ENCODE measurements at places on chromosomes 4 and X. TPM values are rescaled to one million over a fixed set of nuclear protein-coding genes. Genes with fewer than 3 reads are reported as not detected.

The TNMD gene
- total RNA-seq: not detected

The MMAA gene
- total RNA-seq: 7.2 TPM

The PHKA2 gene
- 52.0 TPM for total RNA-seq

The STK26 gene
- total RNA-seq: 40.7 TPM

The RNF113A gene
- total RNA-seq: 32.2 TPM

The XG gene
- 0.22 TPM for total RNA-seq

The MAGEC3 gene
- total RNA-seq: not detected

The SLC7A11 gene
- total RNA-seq: 2.6 TPM

The FATE1 gene
- not detected for total RNA-seq

The PABPC1L2B gene
- total RNA-seq: not detected

The TSR2 gene
- 41.7 TPM for total RNA-seq

The GPRASP3 gene
- total RNA-seq: 2.7 TPM

The NBDY gene
- total RNA-seq: 31.7 TPM

The SPIN2A gene
- total RNA-seq: 1.2 TPM

The OR13H1 gene
- not detected for total RNA-seq

The DCX gene
- total RNA-seq: not detected

The MAGEA8 gene
- not detected for total RNA-seq

The FABP2 gene
- not detected for total RNA-seq

The ASB12 gene
- total RNA-seq: not detected

The MAGEA1 gene
- not detected for total RNA-seq

The GLOD5 gene
- not detected for total RNA-seq

The FANCB gene
- 3.9 TPM for total RNA-seq

The PQBP1 gene
- total RNA-seq: 89.5 TPM

The NDST3 gene
- not detected for total RNA-seq

The SHROOM4 gene
- total RNA-seq: not detected

The CCDC149 gene
- not detected for total RNA-seq

The SMPX gene
- not detected for total RNA-seq

The NHSL2 gene
- 1.5 TPM for total RNA-seq

The AR gene
- total RNA-seq: not detected

The GUCY1A1 gene
- total RNA-seq: not detected

The HSFX4 gene
- not detected for total RNA-seq

The CYSLTR1 gene
- 24.9 TPM for total RNA-seq

The CYTL1 gene
- total RNA-seq: not detected

The MAGT1 gene
- total RNA-seq: 37.5 TPM

The XKRX gene
- 1.6 TPM for total RNA-seq

The CCNA2 gene
- total RNA-seq: 1.2 TPM

The DCTD gene
- 68.9 TPM for total RNA-seq

The MAGEB2 gene
- not detected for total RNA-seq

The CPZ gene
- not detected for total RNA-seq

The RAI2 gene
- total RNA-seq: 2.2 TPM
